ENCODE measurements at places on chromosomes 5 and 9. TPM values are rescaled to one million over a fixed set of nuclear protein-coding genes. Genes with fewer than 3 reads are reported as not detected.

DNA sequence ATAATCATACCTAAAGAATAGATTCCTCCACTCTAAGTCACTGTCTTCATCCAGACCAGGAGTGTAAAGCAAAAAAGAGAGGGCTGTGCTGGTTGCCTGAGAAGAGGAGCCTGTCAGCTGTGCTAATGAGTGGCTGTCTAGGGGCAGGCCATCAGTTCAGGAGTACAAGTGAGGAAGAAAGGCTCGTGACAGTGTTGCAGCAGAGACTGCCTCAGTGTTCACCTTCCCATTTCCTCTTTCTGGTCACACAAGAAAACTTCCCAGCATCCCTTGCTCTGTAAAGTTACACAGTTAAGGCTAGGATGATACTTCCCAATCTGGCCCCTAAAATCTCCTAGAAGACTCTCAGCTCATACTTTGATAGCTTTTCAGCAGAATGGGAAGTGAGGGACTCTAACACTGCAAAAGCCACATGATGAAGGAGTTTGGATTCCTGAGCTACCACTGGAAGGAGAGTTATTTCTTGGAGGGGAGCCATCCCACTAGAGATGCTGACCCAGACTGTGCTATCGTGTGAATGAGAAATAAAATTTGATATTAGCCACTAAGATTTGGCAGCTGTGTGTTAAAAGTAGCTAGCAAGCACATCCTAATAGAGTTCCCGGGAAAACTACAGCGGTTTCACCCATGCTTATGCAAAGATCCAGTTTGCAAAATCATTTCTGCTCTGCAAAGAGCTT is 67.1 kb downstream of the ADAMTS12 start:
- no peak for DNase-seq

GRCh38 chr5:32088214-32088613 is 85.9 kb downstream of the GOLPH3 start:
- no peak for DNase-seq

- no peak for DNase-seq
These were observed 222.0 kb upstream of the KLF4 start for GRCh38 chr9:107711542-107711941.

DNA sequence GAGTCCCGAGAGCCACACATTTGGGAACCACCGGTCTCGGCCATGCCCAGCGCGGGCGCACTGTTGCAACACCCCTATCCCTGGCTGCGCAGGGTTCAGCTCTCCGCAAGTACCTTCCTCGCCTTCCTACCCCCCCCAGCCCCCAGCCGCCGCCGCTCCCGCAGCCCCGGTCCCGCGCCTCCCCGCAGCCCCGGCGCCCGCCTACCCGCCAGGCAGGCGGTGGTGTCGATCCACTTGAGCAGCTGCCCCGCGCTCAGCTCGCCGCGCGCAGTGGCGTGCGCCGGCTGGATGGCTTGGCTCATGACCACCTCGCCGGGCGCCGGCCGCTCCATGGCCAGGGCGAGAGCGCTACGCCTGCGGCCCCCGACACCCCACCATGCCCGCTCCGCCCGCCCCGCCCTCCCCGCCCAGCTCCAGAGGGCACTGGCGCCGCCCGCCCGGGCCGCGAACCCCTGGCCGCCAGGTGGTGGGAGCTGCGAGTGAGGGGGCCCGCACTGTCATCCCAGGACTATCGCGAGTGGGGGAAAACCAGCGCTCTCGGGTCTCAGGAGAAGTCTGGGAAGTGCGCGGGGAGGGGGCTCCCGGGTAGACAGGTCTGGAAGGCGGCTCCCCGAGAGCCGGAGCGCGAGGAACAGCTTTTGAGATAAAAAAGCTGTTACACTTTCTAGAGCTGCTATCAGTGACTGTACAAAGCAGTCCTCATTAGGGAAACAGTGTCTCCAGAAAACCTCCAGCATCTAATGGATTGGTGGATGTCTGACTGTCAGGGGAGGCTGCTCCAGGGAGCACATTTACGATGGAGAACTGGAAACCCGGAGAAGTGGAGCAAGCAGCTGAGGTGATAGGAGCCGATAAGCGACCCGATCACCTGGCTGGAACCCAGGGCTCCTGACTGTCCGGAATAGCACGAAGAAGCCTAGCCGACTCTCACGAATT is at the start of gene ACOT12:
Gene ACOT12, minus strand, starts transcription at position 352 of the 936 bp plus-strand sequence. Its CDS starts 20 bp downstream, at position 332.
- DNase-seq, result no peak

DNA sequence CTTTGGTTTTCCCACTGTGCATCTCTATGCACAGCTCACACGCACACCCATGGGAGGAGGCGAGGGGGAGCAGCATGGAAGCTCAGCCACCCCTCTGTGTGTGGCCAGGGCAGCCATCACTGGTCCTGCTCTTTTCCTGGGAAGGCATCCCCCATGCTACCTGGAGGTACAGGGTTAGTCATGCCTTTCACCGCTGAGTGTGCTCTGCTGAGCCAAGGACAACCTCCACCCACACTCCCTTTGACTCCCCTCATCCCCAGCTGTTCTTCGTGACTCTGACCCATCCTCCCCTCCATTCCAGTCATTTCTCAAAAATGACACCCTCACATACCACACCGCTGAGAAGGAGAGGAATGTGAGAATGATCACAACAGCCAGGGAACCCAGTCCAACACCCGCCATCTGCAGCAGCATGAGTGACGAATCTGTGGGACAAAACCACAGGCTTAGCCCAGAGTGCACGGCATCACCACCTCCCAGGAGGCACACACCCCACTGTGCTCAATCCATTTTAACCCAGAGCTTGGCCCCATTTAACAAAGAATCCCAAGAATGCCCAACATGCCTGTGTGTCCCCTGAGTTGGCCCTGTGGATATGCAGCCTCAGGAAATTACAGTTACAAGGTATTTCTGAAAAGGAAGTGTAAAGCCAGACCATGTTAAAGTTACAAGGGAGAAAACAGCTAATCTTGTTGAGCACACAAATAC is 133.4 kb downstream of the SUSD1 start:
- no peak for DNase-seq

DNA sequence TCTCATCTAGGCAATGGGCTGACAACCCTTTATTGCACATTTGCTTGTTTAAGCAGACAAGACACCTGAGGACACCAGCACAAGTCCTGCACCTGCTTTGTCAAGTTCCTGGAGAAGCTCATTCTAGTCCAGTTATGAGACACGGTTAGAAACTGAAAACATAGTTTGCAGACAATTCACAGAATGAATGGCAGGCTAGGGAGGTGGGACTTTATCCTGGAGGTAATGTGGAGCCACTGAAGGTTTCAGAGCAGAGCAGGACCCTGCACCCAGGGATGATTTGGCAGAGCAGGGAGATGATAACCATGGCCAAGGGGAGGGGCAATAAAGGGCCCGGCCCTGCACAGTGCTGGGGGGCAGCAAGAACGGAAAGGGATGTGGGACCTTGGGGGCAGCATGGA is 50.7 kb upstream of the SLC25A51 start:
- no peak for DNase-seq

DNA sequence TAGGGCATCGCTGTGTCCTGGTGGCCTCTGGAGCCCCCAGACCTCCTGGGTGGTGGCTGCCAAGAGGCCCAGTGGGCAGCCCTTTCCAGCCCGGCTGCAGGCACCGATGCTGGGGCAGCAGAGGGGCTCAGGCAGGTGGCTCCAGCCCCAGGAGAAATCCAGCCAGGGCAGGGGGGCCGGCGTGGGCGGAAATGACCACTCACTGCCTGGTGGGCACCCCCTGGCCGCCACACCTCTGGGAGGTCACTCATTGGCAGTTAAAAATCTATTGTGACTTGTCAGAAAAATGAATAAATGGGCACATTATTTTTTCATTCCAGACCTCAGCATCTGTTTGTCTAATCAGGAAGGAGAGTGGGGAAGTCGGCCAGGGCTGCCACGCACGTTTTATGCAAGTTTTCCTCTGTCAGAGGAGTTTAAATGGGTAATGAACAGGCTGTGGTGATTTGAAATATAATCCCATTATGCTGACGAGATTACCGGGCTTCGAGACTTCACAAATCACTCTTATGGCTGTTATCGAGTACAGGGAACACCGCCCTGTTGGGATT is 171.9 kb downstream of the GAPVD1 start:
- no peak for DNase-seq

GRCh38 chr5:3362606-3362910 is 233.1 kb upstream of the IRX1 start:
- no peak for DNase-seq

GRCh38 chr9:128615571-128615970 is 41.1 kb downstream of the DYNC2I2 start:
- no peak for DNase-seq

GRCh38 chr5:132733499-132734148 is 3.7 kb downstream of the KIF3A start:
- no peak for DNase-seq

DNA sequence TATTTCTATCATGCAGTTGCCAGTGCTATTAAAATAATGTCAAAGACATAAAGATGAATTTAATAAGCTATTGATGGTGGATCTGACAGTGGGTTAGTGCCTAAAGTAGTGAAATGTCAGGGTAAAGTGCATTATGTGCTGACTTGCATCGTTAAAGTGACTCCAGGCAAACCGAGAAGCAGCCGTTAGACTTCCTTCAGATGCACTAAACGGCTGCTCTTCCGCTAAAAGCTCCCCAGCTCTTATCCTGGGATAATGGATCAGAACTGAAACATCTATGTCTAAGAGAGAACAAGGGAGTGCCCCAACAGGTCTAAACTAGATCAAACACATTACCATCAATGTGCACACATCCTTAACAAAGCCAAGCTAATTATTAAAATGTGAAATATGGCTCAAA is 468.2 kb downstream of the NTRK2 start:
- DNase-seq, result no peak

- DNase-seq, result no peak
These were observed 697 bp upstream of the PRUNE2 start for GRCh38 chr9:76906647-76906975.

GRCh38 chr5:143481697-143482531 is 78.4 kb upstream of the NR3C1 start:
- no peak for DNase-seq

DNA sequence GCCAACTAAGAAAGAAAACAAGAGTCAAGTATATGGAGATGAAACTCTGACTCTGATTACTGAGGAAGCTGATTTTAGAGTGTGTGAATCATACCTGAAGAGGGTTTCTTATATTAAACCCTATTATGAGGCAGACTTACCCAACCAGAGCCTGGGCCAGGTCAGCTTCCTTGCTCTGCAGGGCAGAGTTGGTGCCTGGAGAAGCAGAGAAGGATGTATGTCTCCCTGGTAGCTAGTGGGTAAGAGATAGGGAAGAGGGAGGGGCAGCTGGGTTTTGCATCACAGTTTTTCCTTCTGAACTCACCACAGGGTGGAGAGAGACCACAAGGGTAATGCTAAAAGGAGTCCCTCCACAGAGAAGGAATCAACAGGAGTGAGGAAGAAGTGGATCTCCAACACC is 104.1 kb downstream of the CMYA5 start:
- DNase-seq, result no peak

DNA sequence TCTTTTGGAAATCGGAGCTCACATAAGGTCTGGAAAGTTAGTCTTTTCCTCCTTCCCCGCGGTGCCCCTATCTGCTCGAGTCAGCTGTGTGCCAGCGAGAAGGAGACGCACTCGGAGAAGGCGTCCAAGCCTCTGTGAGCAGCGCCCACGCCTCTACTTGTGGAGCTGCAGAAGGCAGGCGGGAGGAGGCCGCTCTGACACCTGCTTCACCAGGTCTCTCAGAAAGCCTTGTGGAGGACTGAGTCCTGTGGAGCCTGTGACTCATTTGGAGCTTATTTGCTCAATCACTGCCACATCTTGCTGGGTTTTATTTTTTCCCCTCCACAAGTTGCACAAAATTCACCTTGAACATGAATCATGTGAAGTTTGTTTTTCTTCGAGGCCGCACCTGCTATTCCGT is 117.5 kb downstream of the IRX2 start:
- no peak for DNase-seq

GRCh38 chr5:86536396-86536795 is 81.3 kb upstream of the COX7C start:
- DNase-seq, result no peak

DNA sequence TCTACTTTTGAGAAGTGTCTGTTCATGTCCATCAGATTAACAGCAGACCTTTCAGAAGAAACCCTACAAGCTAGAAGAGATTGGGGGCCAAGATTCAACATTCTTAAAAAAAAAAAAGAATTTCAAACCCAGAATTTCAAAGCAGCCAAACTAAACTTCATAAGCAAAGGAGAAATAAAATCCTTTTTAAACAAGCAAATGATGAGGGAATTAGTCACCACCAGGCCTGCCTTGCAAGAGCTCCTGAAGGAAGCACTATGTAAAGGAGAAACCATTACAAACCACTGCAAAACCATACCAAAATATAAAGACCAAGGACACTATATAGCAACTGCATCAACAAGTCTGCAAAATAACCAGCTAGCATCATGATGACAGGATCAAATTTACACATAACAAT is 124.6 kb upstream of the PDE4D start:
- DNase-seq, result no peak

GRCh38 chr5:145924849-145925248 is 11.5 kb upstream of the SH3RF2 start:
- DNase-seq, result no peak

DNA sequence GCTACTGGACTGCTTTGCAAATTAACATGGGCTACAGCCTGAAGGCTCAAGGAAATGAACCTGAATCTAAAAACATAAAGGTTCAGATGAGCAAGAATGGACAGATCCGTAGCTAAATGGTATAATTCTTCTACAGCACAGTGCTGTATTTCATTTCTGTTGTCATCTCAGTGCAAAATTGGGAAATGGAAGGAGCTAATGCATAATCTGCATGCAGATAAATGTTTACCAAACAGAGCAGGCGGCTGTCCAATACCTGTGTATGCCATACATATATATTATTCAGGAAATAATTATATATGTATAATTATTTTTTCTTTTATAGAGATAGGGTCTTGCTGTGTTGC is 4.3 kb upstream of the HSPA9 start:
- no peak for DNase-seq

GRCh38 chr9:84917366-84918070 is 248.0 kb downstream of the NTRK2 start:
- DNase-seq, result no peak

DNA sequence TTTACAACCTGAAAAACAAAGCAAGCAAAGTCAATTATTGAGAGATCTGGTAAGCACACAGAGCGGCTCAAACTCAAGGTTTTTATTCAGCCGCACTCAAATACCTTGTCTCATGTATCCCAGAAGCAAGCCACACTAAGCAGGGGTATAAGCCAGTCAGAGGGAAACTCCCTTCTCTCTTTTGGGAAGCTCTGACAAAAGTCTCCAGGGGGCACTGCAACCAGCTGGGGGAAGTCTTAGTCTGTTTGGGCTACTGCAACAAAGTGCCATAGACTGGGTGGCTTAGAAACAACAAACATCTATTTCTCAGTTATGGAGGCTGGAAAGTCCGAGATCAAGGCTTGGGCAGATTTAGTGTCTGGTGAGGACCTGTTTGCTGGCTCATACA is 246.0 kb downstream of the ENC1 start:
- DNase-seq, result no peak

Gene HABP4
- 5.8 TPM for polyA plus RNA-seq

Gene GCNT4
- polyA plus RNA-seq, result not detected

Gene CTNND2
- polyA plus RNA-seq, result not detected

Gene OTP
- polyA plus RNA-seq, result not detected

Gene CCNJL
- polyA plus RNA-seq, result 29.7 TPM

Gene MOB3B
- not detected for polyA plus RNA-seq

Gene ANKRD20A1
- polyA plus RNA-seq, result not detected

Gene SLC6A3
- polyA plus RNA-seq, result not detected

Gene CMBL
- polyA plus RNA-seq, result not detected

Measured in immature natural killer cell (primary cell).